ENCODE measurements at places on chromosomes 3 and 15.

DNA sequence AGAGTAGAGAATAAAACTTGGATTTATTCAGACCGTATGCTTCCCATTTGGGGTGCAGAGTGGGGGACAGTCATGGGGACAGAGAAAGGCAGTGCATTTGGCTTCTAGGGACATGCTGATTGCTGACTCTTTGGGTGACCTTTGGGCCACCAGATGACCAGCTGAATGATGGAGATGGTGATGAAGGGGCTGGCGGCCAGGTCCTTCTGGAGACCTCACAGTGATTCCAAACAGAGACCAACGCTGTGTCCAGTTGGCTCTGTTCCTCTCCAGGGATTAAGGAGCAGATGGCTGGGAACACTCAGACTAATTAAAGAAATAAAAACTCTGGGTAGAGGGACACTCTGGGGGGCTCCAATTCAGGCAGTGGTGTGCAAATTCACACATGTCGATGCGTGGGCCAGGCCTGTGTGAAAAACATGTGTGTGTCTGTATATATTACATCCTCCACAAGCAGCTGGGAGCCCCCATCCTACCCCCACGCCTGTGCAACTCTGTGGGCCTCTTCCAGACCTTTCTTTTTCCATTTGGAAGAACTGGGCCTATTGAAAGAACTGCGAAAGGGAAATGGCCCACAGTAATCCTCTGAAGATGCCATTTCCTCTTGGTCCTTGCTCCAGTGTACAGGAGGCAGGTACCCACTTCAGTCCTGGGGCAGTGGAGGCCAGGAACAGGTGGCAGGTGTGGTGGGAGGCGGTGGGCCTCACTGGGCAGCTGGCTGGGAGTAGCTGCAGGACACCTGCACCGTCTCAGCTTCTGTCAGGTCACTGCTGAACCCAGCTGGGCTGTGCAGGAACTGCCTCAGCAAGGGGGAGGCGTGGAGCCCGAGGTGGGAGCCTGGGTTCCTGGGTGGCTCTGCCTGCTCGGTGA, 8.9 kb downstream of the XIRP1 start:
- no peak for DNase-seq

DNA sequence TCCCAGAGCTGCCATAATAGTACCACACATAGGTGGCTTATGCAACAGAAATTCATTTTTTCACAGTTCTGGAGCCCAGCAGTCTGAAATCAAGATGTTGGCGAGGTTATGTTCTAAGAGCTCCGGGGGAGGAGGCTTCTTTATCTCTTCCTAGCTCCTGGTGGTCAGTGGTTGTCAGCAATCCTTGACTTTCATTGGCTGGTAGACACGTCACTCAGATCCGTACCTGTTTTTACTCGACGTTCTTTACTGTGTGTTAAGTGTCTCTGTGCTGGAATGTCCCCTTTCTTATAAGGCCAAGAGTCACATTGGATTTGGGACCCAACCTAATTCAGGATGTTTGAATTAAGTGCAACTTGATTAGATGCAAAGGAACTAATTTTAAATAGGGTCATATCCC, 218.5 kb upstream of the CNTN3 start:
- no peak for DNase-seq

GRCh38 chr3:183775781-183776180, 49.6 kb downstream of the MAP6D1 start:
- no peak for DNase-seq

GRCh38 chr3:168156479-168156878, 60.8 kb upstream of the GOLIM4 start:
- DNase-seq: no peak

DNA sequence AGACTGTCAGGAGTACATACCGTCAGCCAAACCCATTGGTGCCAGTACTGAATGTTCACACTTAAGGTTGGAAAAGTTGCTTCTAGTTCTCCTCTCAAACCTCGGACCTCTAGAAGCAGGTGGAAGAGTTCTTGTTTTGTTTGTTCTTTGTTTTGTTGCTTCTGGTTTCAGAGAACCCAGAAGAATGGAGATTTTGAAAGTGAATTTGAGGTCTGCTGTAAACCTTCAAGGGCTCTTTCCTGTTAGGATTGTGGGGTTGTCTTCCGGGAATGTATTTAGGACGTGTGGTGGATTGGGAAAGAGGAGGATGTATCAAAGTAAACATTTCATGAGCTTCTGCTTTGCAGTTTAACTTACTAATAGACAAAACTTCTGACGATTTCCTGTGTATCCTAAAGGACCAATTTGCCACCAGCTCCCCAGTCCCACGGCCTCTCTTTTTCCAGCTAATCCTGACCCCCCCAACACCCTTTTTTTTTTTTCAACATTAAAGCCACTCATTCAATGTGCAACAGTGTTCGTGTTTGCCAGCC, 50.3 kb downstream of the FILIP1L start:
- no peak for DNase-seq

DNA sequence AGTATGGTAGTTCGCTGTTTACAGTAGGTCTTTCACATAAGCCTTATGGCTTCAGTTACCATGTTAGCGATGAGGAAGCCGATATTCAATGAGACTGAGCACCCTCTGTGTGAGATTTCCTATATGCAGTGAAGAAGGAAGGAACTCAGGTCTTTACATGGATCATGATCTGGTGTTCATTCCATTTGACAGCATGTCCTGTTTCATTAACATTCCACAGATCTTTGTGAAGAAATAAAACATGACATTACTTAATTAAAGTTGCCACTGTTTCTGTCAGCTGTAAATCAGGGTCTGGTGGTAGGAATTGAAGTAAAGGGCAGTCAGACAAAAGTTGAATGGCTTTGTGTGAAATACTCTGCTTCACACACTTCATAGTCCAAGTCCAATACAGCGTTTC, 768.6 kb downstream of the ZPLD1 start:
- DNase-seq: no peak

GRCh38 chr15:78359041-78359808, 19.1 kb downstream of the CRABP1 start:
- DNase-seq: no peak

GRCh38 chr3:182782149-182782548, 11.2 kb upstream of the ATP11B start:
- DNase-seq: no peak

- no peak for DNase-seq
These were observed 66.8 kb upstream of the RAD18 start for GRCh38 chr3:9030034-9030433.

- DNase-seq: no peak
These were observed 61.5 kb downstream of the P3H2 start for GRCh38 chr3:190059242-190059590.

DNA sequence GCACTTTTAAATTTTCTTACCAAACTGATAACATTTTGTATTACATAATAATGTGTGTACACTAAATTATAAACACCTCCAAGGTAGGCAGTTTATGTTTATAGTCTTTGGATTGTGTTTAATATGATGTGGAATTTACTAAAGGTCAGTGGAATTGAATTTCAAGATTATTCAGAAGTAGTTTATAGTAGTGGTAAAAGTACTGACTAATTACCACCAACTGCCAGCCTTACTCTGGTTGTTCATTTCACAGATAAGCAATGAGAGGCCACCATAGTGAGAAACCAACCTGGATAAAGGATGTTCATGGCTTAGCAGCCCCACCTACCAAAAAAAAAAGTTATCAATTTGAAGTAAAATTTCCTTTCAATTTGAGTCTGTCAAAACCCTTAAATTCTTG, 54.0 kb upstream of the EIF5A2 start:
- no peak for DNase-seq

DNA sequence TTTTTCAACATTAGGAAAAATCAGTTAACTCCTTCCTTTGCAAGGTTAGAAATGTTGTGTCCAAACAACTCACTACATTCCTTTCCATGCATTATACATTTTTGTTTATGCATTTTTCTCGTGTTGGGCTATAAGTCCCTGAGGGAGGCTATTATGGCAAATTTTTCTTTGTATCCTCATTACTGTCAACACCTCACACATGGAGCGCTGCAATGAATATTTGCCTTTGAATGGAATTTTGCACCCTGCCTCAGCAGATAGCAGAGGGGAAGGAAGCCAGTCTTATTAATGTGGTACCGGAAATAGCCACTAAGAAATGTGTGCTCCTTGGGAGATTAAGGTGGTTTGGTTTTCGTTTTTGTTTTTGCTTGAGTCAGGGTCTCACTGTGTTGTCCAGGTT, 134.7 kb downstream of the THSD4 start:
- no peak for DNase-seq

DNA sequence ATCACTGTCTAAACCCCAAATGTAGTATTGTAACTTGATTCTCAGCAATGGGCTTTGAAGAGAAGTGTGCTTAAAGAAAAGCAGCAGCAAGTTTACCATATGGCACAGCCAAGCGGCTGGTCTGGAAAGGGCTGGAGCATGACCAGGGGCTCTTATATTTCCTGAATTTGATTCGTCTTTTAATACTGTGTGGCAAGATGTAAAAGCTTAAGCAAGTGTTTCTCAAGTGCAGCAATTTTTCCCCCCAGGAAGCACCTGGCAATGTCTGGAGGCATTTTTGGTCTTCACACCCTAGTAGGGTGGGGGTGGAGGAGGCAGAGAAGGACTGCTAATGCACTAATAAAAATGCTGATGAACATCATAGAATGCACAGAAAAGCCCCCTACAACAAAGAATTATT, 397.9 kb downstream of the NTRK3 start:
- no peak for DNase-seq

GRCh38 chr15:92017882-92018534, 164.5 kb downstream of the SLCO3A1 start:
- no peak for DNase-seq

- DNase-seq: no peak
These were observed 16.0 kb downstream of the ROBO2 start for GRCh38 chr3:77055841-77056341.

DNA sequence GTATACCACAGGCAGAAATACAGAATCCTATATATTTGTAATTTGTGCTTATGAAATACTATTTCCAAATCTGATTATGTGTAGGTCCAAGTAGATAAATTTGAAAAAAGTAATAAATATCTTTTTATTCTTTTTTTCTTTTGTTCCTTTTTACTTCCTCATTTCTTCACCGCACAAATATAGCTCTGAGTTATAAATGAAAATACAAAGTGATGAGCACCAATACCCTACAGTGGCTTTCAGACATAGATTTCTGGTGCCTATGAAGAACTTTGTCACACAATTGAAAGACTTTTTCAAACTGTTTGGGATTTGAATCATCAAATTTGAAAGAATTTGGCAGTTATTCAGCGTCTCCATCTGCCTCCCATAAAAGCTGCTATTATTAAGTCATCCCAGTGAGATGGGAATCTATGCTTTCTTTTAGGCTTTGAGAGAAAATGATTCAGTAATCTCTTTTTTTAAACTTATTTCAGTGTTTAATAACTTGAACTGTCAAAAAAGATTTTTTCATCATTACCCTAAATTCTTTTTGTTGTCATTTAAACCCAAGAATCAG, 363.6 kb upstream of the GOLIM4 start:
- DNase-seq: peak; percentile 15

DNA sequence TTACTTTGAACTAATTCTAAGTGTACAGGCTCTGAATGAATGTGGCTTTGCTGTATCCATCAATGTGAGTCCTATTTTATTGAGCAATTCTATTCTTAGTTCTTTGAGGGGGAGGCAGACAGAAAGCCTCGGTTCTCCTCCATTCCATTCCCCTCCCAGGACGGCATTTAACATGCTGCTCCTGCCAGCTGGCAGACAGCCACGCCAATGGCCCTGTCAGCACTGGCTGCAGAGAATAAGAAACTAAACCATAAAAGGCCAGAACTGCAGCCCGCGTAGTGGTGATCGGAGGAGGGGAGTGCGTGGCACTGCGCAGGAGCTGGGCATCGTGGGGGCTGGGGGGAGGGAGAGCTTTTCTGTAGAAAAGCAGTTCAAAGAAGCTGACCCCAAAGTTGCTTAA, 76.0 kb upstream of the HACD2 start:
- peak; percentile 95 for DNase-seq

DNA sequence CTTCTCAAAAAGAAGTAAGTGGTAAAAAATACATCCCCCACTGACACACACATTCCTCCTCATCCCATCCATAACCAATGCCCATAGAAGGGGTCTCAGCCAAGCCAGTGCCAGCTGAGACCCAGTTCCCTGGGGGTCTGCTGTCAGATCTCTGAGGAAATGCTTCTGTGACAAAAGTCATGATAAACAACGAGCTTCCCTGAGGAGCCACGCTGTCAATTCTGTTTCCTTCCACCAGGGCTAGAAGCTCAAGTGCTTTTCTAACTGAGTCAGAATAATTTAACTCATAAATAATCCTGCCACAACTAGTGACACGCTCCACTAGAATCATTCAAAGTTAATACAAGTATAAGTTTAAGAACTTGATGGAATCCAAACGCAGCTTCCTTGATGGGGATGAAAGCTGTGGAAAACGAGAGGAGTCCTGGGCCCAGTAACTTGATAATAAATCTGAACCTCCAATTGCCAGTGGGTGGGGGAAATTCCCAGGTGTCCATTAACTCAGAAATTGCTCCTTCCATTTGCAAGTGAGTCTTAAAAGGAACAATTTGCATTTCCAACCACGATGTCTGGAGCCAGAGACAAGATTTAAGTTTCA, 348.7 kb upstream of the LMCD1 start:
- no peak for DNase-seq

GRCh38 chr3:187967993-187968392, 186.0 kb upstream of the LPP start:
- peak; percentile 24 for DNase-seq

DNA sequence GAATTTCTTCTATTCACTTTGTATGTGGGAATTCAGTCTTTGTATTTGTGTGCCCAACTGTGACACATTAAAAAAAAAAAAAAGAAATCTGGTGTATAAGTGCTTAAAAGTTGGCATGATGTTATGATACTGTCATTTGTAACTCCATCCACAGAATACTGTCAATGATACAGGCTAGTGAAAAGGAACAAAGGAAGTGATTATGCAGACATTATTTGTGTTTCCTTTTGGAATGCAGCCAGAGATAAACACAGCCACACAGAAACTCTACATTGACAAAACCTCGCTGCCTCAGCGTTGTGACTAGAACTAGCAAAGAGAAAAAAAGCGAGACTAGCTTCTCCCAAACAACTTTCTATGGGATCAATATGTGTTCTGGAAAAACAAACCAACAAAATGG, 519.2 kb upstream of the AGTR1 start:
- no peak for DNase-seq

DNA sequence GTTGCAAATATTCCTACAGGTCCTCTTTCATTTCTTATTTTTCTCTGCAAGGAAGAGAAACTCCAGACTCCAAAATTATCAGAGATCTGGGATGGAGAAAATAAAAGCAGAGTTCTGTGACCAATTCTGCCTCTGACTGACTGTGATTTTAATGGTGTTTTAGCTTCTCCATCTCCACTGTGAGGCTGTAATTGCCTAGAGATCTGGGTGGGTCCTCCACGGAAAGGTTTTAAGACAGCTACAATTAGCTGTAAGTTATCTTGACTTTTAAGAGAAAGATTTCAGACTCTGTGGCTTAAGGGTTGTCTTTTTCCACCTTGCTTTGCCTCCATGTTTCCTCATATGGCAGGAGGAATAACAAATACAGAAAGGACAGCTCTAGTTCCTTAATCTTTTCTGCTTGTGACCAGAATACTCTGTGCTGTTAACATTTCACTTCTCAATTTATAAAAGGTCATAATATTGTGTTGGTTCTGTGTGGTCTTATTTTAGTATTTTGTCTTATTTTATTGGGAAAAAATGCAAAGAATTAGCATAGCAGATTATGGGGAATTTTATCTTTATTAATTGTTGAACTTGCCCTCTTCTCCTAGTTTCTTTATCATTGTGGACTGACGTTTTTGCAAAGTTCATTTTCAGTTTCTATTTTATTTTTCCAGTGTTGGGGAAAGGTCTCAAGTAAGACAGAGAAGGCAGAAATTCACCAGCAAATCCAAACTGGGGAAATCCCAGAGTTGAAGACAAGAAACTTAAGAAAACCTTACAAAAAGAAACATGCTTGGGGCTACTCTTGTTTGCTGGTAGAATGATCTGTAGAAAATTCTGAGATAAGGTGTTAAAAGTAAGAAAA, 157.9 kb downstream of the RAP2B start:
- no peak for DNase-seq

GRCh38 chr3:25587526-25587925, 77.2 kb downstream of the TOP2B start:
- DNase-seq: no peak
